Activated CD4-positive, CD25-positive, alpha-beta regulatory T cell treated with anti-CD3 and anti-CD28 coated beads, Interleukin-2, amount 50 U/mL, for 72 hours (primary cell): ENCODE measurements at places on chromosomes 1 and 21.

DNA sequence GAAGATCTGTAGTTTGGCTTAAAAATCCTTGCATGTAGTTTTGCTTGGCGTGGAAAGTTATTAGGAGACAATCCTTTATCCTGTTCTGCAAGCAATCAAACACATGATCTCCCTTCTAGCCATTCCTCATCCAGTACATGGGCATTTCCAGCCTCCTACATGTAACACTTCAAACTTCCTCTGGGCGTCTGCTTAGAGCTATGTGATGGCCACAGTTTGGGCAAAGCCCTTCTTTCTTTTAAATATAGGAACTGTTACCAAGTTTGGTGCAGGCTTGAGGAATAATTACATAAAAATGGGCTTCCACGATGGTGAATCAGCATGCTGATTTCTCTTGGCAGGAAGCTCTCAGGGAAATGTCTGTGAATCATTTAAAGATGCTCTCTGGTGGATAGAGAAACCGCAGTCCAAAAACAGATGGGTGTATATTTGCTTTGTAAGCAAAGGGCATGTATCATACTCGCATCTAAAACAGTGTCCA, 176.9 kb upstream of the FMN2 start:
- DNase-seq, result no peak

GRCh38 chr1:219847215-219847855, 81.0 kb downstream of the SLC30A10 start:
- no peak for DNase-seq

GRCh38 chr1:206895325-206895724, 1.9 kb upstream of the IL24 start:
- no peak for DNase-seq

- no peak for DNase-seq
These were observed 1.3 kb downstream of the JAM2 start for GRCh38 chr21:25640202-25640942.

DNA sequence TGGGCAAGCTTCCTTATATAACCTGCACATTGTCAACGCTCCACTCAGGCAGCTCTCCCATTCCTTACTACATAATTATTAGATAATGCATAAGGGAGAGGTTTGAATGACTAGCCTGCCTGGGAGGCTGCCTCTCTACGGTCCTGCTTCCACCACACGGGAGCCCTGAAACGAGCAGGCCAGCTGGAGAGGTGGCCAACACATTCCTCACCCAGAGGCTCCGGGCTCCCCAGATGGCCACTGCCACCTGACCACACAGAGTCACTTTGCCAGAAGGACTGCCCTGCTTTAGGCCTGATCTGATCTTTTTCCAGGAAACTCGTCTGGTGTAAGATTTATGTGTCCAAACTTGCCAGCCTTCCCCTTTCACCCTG, 27.9 kb downstream of the HIVEP3 start:
- no peak for DNase-seq

DNA sequence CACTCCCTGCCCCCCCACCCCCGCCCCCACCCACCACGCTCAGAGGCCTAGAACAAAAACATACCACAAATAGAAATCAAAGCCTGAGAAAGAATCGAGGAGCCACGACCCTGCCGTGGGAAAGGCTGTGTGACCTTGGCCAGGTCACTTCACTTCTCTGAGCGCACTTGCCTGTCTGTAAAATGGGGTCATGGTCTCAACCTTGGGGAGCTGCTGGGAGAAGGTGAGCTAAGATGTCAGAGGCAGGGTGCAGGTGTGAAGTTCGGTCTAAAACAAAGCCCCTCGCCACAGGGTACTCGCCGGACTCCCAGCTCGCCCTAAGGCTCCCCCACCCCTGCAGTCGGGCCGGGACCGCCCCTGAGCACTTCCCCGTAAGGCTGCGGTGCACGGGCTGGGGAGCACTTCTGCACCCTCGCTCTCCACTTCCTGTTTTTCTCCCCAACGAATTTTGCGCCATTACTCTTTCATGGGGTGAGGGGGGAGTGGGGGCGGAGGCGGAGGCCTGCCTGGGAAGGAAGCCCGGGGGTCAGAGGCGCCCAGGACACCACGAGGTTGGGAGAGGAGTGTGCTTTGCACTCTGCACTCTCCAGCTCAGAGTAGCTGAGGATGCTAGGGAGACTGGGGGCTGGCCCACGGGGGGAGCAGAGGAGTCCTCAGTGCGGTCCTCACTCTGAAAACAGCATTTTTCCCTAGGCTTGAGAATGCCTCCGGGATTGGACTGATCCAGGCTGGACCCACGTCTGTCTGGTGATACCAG, 21.9 kb upstream of the PIK3CD start:
- peak; percentile 80 for DNase-seq

GRCh38 chr21:38250991-38251418, 5.8 kb upstream of the KCNJ15 start:
- no peak for DNase-seq

DNA sequence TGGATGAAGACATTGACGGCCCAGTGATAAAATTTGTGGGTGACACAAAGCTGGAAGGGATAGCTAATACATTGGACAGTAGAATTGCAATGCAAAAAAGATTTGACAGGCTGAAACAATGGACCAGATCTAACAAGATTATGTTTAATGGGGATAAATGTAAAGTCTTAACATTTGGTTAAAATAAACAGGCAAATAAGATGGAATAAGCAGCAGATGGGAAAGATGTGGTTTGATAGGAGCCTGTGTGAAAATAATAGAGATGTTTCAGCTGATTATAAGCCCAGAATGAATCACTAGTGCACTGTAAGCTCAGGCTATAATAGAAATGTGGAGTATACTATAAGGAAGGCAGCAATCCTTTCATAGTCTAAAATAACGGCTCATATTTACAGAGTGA, 66.2 kb upstream of the NHLH2 start:
- DNase-seq, result no peak

DNA sequence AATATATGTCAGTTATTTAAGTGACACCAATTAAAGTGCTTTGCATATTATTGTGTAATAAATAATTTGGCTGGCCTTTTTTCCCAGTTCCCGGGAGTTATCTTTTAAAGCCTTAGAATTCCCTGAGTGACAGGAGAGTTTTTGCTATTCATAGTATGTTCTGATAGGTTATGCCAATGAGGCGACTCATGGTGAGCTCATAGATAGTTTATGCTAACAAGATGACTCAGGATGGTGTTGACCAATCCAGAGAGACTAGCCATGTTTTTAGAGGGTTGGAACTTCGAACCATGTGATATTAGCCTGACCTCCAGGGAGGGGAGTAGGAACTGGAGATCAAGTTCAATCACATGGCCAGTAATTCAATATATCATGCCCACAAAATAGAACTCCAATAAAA, 310.8 kb downstream of the USP25 start:
- no peak for DNase-seq

- no peak for DNase-seq
These were observed 7.1 kb downstream of the PTGFRN start for GRCh38 chr1:116916533-116917445.

GRCh38 chr1:234902774-234903547, 225.7 kb downstream of the TOMM20 start:
- no peak for DNase-seq

DNA sequence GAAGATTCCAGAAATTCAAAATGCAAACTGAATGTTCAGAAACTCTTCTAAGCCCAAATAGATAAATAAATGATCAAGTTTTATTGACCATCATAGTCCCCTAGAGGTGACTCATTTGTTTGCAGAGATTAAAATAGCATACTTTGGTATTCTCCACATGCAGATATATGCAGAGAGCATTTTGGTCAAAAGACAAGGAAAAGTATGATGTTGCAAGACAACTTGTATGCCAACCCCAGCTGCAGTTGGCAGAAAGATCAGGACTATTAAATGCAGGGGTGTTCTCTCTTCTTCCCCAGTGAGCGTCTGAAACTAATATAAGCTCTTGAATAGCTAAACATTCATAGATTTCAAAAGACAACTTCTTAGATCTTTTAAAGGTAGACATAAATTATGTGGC, 404.9 kb downstream of the LTN1 start:
- DNase-seq, result no peak

DNA sequence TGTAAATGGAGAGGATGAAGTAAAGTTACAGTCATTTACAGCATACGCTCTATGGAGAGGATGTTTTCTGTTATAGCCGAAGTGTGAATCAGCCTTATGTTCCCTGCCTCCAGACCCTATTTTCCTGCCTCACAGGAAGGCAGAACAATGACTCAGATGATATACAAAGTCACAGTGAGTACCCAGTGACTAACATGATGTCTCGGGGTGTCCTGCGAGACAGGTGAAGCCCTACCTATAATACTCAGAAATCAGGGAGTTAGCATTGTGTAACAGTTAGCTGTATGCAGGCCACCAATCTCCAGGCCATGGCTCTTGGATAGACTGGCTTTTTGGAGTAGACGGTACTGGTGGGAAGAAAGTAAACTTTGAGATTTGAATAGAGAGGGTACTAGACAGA, 55.6 kb upstream of the FBXO28 start:
- DNase-seq, result no peak

DNA sequence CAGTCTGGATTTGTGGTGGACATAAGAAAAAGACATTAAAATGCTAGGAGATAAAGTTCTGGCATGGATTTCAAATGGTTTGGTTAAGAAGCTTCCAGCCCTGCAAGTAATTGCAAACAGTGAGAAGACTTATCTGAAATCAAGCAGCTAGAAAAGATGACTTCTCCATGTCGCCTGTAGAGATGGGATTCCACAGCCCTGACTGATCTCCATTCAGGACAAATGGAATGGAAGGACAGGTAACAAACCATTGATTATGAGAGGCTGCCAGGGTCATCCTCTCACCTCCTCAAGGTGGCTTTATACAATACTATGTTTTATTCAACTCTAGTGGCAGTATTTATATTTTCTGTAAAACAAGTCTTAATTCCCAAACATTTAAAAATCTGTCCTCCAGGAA, 237.9 kb downstream of the HLX start:
- no peak for DNase-seq

- no peak for DNase-seq
These were observed 253.3 kb upstream of the VAMP3 start for GRCh38 chr1:7517611-7518330.

DNA sequence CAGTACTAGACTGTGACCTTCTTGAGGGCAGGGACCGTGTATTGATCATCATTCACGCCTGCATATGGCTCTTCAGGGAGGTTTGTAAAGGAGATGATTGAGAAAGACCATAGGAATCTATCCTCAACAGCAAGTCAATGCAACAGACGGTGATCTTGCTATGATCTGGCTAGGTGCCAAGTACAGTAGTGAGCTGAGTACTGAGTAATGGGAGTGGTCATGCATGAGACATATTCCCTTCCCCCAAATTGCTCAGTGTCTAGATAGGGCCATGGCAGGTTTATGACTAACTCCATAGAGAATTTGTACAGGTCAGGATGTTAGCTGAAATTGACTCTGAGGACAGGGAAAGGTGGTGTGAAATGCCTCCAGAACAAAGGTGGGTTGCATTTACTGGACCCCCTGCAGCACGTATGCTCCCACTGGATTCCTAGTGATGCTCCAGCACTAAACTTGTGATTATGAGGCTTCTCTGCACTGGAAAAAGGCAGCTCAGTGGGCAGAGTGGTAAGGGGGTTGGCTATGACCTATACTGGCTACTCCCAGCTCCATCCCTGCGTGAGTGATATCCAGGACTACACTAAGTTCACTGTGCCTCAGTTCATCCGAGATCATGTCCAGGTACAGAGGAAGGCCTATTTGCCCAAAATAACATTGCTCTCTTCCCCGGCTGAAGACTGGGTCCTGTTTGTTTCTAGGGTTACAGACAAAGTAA, 37.2 kb downstream of the KCNJ6 start:
- DNase-seq, result no peak

GRCh38 chr1:154403261-154403943, 1.7 kb upstream of the IL6R start:
- DNase-seq, result no peak

- DNase-seq, result no peak
These were observed 6.1 kb downstream of the PARK7 start for GRCh38 chr1:7967651-7968050.

GRCh38 chr1:221440658-221441057, 301.2 kb downstream of the DUSP10 start:
- no peak for DNase-seq

GRCh38 chr1:77467741-77468140, 185.9 kb downstream of the AK5 start:
- no peak for DNase-seq

- DNase-seq, result no peak
These were observed 44.9 kb downstream of the GFI1 start for GRCh38 chr1:92441697-92442342.

GRCh38 chr1:201363467-201363866, 14.0 kb downstream of the TNNT2 start:
- no peak for DNase-seq

DNA sequence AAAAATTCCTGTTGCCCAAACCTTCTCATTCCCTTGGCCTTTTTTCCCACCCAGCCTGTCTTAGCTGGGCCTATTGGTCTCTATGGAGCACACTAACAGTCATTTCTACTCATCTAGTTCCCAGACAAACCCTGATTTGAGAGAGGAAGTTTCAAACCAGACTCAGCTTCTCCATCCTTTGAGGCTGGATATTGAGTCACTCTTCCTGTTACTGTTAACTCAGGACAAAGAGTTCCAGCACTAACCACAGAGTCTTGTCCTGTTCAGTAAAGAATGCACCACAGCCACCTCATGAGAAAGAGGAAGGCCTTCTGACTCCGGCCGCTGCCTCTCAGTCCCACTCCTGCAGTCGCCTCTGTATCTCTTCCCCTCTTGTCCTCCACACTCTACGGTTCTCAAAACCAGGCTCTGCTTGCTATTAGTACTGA, 137.8 kb downstream of the PTPRC start:
- no peak for DNase-seq

DNA sequence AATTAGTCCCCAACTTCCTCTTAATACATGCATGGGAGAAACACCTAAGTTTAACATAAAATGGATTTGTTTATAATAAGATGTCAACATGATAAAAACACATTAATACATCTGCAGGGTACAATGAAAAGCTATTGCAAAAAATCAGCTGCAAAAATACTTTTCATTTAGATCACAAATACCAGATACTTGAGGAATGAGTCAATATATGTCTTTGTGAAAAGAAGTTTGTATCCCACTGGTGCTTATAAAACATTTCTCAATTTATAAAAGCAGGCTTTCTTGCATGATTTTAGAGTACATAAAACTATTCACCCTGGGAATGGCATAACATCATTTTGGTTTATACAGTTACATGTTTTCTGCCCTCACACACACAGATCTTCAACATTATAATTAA, 18.6 kb upstream of the PRKAA2 start:
- DNase-seq, result no peak

DNA sequence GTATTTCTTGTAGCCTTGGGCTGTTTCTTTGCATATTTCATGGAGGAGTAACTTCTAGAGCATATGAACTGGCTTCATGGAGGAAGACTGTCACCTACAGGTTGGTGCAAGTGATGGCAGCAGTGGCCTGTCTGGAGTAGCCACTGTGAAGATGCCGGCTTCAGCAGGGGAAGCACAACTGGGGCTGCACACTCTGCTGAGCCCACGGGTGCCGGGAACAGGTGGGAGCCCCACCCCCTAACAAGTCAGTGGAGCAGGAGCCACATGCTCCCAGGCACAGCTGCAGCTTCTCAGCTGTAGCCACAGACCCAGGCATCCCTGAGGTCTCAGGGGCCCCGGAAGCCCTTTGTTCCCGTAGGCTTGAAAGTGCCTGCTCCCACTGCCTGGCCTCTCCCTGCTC, 43.2 kb upstream of the C1orf185 start:
- no peak for DNase-seq
